ENCODE measurements at places on chromosomes 1 and 21.

DNA sequence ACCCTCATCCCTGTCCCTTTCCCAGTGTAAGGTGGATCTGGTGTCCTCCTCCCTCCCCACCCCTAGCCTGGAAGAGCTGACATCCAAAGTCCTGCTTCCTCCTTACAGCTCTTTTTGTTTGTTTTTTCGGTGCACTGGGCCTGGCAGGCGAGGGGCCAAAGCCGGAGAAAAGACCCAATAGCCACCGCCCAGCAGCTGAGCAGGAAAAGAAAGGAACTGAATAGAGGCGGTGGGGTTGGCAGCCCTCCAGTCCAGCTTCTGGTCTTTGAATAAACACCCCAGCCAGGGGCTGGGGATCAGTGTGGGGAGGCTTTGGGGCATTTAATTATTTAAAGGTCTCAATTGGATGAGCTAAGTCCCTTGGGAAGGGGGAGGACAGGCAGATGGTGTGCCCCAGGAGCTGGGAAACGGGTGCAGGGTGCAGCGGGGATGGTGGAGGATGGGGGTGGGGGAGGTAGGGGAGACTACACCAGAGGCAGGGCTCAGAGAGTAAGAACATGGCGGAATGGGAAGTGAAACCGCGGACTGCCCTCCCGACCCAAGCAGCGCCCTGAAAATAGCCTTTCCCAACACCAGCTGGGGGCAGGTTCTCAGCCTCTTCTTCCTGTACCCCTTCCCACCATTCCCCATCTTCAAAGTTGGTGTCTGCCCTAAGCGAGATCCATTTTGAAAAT is 20.2 kb downstream of the BTG2 start:
- DNase-seq, result no peak

DNA sequence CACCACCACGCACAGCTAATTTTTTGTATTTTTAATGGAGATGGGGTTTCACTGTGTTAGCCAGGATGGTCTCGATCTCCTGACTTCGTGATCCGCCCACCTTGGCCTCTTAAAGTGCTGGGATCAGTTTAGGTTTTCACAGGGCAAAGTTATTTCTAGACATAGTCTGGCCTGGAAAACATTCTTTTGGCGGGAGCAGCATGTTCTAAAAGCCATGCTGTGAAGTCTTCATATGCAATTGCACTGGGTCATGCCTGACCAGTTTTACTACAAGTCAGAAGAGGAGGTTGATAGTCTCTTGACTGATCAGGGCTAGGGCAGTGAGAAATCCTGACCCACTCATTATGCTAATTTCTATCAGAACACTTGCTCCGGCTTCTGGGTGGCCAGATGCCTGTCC is 131.6 kb upstream of the POU3F1 start:
- DNase-seq, result no peak

DNA sequence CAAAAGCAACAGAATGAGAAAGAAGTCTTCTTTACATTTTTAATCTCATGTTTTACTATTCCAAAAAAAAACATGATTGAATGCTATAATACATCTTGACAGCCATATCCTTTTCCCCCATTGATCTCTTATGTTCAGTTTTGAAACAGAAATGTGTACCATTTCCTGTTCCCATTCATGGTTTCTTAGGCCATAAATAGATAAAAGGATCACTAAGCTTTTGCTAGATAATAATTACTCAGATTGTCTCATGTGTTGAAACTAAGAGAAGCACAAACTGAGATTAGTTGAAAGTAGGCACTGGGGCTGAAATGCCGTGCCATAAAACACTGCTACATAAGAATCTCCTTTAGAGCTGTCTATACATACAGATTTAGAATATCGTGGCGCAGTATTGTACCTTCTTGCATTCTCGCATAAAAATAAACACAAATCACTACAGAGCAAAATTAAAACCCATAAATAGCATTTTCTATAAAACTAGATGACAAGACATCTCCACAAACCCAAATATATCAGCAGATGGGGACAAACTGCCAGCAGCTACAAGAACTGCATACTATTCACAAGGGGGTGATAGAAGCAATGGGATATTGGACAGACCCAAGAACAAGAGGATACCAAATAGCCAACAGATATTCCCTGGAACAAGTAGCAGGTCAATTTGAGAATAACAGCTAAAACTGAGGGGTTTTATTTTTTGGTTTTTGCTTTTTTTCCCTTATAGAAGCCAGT is 405.3 kb upstream of the PRMT6 start:
- no peak for DNase-seq

GRCh38 chr1:153711026-153711425 is 16.8 kb upstream of the INTS3 start:
- DNase-seq, result no peak

DNA sequence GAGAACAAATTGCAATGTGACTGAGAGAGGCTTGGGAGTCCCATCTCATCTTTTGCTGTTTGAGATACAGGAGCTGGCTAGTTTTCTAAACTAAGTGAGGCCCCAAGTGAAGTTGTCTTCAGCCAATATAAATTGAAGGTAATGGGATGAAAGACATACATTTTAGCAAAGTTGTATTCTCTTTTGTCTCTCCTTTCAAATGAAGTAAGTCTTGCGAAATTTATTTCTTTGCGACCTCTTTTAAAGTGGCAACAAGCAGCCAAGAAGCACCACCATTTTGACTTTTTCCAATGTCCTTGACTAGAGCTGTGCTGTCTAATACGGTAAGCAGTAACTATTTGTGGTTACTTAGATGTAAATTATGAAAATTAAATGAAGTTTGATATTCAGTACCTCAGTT is 385.7 kb downstream of the USP25 start:
- no peak for DNase-seq

DNA sequence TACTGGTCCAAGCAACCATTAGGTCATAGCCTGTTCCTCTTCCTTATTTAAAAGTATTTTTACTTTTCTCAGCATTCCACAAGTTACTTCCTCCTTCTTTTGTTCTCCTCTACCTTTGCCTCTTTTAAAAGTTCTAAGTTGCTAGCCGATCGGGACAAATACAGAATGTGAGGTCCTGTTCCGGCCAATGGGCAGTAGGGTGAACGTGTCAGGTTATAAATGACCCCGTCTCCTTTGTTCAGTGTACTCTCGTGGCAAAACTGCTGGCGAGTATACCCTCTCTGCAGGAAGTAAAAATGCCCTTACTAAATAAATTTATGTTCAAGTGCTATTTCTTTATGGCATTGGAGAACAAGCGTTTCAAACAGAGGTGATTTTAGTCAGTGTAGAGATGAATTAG is 2.5 kb downstream of the ADCY10 start:
- no peak for DNase-seq

- no peak for DNase-seq
Measured at GRCh38 chr21:32307706-32308105, 9.1 kb downstream of the MRAP start.

- no peak for DNase-seq
Measured at GRCh38 chr21:25179116-25179515, 428.2 kb downstream of the MRPL39 start.

DNA sequence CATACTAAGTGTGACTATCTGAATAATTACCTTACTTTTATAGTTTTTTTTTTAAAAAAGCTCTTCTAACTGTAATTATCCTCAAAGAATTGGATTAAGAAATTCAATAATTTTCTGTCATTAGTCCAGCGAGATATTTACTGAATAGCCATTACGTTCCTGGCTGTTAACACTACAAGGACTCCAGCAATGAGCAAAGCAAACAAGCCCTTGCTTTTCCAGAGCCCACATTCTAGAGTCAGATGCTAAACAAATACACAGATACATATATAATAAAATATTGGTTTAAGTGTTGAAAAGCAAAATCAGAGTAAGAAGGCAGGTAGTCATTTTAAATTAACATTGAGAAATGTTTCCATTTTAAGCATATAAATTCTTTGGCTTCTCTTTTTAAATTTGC is 118.4 kb downstream of the ATF6 start:
- no peak for DNase-seq

DNA sequence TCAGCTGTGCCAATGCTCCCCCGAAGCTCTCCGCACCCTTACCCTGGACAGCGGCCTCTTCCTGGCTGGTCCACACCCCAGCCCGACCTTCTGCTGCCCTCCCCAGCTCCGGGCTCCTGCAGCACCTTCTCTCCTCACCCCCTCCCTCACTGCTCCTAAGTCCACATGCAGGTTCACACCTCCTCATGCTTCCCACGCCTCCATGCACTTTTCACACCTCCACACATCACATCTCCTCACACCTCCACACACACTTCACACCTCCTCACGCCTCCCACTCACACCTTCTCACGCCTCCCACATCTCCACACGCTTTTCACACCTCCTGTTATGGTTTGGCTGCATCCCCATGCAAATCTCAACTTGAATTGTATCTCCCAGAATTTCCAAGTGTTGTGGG is 18.9 kb downstream of the GPR137B start:
- no peak for DNase-seq

DNA sequence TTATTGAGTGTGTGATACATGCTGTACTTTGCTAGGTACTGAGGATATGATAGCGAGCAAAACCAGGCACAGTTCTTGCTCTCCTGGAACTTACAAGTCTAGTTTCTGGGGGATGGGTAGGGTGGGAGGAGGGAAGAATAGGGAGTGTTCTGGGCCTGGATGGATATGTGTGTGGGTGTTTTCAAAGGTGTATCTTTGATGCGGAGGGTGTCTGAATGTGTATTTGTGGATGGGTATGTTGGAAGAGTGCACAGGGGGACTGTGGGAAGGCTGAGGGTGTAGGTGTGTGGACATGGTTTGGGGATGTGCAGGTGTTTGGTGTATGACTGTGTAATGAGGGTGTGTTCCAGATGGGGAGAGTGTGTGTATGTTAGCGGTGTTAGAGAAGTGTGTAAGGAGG is 4.5 kb upstream of the DPH2 start:
- DNase-seq, result no peak
